Activated CD4-positive, alpha-beta T cell treated with anti-CD3 and anti-CD28 coated beads, Interleukin-2, amount 50 U/mL, for 16 hours (primary cell): ENCODE measurements at places on chromosomes 7 and 10.

- DNase-seq: no peak
Observed at GRCh38 chr10:103720964-103721335, 134.4 kb downstream of the SH3PXD2A start.

DNA sequence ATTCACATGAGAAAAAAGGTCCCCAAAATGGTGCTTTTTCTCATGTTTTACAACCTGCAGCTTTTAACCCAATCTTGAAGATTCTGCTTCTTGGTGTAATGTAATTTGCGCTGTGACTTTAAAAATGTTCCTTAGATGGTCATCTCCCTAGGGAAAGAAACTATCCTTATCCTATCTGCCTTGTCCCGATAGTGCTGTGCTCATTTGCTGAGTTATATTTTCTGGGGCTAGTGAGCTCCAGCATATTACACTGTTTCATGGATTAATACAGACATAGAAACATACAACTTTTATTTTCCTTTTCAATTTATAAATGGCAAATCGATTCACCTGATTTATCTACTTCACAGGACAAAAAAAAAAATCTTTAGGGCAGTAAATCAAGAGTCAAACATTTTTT, 2.8 kb downstream of the WAPL start:
- DNase-seq: no peak

GRCh38 chr7:33854801-33855350, 50.5 kb upstream of the BMPER start:
- no peak for DNase-seq

- DNase-seq: no peak
Observed at GRCh38 chr7:99752356-99752755, 17.4 kb upstream of the CYP3A7 start.

DNA sequence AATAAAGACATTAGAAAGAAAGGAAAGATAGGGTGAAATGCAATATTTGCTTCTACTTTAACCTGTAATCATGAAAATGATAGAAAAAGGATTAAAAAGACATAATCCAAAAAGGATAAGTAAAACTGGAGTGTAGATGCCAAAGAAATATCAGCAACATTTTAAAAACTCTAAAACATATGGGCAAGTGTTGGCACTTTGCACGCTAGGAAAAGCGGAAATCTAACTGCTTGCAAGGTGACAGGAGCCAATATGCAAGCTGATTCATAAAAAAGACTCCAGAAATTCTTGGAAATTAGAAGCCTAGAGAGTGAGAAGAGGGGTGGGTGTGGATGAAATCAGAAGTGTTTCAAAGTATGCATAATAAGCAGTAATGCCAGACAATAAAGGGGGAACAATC, 161.1 kb downstream of the SEMA3E start:
- no peak for DNase-seq
